ENCODE measurements at places on chromosomes 6 and 20.

DNA sequence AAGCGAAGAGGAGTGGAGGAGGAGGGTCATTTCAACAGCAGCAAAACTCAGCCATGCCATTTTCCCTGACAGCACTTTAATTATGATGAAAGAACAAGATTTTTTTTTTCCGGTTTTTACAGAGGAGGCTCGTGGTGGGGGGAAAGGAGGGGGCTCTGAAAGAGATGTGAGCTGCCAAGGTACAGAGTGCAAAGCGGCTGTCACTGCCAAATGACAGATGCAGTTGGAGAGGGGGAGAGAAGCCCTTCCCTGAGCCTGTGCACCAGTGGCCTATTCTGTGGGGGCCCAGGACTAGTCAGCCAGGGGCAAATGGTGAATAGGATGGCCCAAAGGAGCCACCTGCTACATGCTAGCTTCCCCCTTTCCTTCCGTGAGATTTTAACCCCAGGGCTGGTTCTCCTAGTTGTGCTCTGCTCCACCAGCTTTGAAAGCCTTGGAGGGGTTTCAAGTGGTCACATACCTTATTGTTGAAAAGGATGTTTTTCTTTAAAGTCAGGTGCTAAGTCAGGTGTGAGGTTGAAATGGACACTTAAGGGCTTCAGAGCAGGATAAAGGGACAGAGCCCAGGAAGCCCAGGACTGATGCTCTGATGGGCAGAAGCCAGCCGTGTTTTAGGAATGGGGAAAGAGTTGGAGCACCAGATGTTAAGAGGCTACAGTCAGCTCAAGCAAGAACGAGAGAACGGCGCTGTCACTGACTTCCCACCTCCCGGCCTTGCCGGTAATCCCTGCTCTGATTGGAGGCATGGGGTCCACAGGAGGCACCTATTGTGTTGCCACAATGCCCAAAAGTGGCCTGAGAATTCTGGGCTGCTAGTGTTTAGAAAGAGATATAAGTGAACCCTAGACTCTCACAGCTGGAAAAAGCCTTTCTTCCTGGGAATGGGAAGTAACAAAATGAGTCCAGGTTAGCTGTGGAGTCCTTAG is 24.8 kb downstream of the GNAS start:
- DNase-seq: no peak

GRCh38 chr6:98828941-98829411 is 5.4 kb upstream of the POU3F2 start:
- no peak for DNase-seq

GRCh38 chr6:11366183-11366933 is 133.9 kb upstream of the NEDD9 start:
- peak; percentile 67 for DNase-seq

GRCh38 chr20:47706345-47706744 is 78.9 kb downstream of the SULF2 start:
- DNase-seq: no peak

DNA sequence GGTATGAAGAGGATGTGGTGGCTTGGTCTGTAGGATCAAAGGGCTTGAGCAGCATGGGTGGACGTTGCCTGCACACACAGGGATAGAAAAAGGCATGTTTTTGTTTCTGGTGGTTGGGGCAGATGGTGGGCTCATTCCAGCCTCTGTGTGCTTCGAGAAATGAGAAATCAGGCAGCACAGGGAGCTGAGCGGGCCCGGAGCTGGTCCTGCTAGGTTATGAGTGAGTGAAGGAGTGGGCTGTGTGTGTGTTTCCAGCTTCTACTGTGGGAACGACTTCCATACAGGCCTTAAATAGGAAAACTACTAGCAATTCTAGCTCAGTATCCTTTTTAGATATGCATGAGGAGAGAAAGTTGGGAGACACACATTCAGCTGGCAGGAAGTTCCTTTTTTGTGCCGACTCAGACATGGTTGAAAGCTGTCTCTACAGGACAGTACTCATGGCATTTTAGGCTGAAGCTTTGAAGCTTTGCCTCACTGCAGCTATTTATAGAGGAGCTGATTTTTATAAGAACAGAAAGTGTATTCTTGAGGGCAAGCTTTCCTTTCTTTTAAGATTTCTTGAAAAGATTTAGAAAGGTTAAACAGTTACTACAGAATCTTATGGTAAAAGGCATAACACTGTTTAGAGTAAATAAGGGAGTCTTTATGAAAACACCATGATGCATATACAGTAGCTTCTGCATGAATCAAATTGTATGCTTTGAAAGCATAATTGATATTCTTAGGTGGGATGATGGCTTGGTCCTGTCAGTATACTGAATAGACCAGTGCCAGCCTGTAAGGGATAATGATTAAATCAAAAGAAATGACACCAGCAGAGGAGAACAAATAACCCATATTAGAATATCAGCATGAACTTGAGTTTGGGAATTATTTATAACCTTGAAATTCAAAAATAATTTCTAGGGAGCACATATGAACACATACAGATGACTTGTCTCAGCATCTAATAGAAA is 104.0 kb upstream of the MAN1A1 start:
- DNase-seq: no peak

GRCh38 chr6:80233958-80234357 is 127.5 kb downstream of the BCKDHB start:
- no peak for DNase-seq
